ENCODE measurements at places on chromosomes 4 and X. TPM values are rescaled to one million over a fixed set of nuclear protein-coding genes. Genes with fewer than 3 reads are reported as not detected.
A peak's percentile ranks its signal among the peaks of the same experiment; 100 is the strongest.

GRCh38 chr4:95288552-95288951 lies 260.2 kb downstream of the UNC5C start:
- no peaks in the 10 kb centered on the region for H3K36me3 ChIP-seq
- H3K27ac ChIP-seq, result no peak overlapping the region
- no peak for DNase-seq
- H3K4me1 ChIP-seq, result no peaks in the 10 kb centered on the region

GRCh38 chrX:140765043-140765784 lies 55.7 kb downstream of the LINC00632 start:
- no peaks in the 10 kb centered on the region for H3K36me3 ChIP-seq
- no peaks in the 10 kb centered on the region for H3K27me3 ChIP-seq
- no peak for DNase-seq
- no peak overlapping the region for H3K27ac ChIP-seq
- peak overlapping the region; percentile 18 for H3K4me3 ChIP-seq

FRMD7 gene
- total RNA-seq, result 0.30 TPM

GRCh38 chrX:49627086-49627777 lies 28.4 kb downstream of the GAGE1 start:
- no peak overlapping the region for H3K27ac ChIP-seq
- H3K4me3 ChIP-seq, result no peak overlapping the region
- no peak for DNase-seq
- H3K27me3 ChIP-seq, result no peaks in the 10 kb centered on the region

FAAH2 gene
- 34.7 TPM for total RNA-seq

GRID2 gene
- total RNA-seq, result 1.4 TPM

GRCh38 chr4:2083826-2084160 lies 24.7 kb downstream of the NAT8L start:
- H3K27ac ChIP-seq, result no peak overlapping the region
- H3K36me3 ChIP-seq, result no peaks in the 10 kb centered on the region
- H3K4me3 ChIP-seq, result no peak overlapping the region

L1CAM gene
- 1.2 TPM for total RNA-seq

DNA sequence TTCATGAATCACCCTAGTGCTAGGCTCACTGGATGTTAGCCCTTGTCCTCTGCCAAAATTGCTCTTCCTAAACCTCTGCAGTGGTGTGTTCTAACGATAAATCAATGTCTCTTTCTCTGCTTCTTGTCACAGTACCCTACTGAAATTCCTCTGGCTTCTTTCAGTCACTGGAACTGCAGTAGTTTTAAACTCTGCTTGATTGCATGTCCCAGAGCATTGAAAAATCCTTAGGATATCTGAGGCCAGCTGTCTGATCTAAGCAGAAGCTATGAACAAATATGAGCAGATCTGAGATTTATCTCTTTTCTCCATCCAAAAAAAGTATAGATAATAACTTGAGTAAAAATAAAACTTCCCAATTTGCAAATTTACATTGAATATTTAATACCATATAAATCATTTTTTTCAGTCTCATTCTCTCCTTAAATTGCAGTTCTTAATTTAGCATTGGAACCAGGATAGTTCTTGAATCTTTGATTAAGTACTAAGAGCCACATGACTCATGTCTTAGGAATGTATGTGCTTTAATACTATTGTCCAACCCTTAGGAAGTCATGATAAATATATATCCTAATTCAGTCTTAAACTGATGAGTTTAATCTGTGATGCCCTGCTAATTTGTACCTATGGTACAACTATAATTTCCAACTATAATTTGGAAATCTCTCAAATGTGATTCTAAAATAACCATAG lies 169.7 kb downstream of the PDHA2 start:
- H3K27ac ChIP-seq, result no peak overlapping the region
- no peaks in the 10 kb centered on the region for H3K4me1 ChIP-seq
- H3K4me3 ChIP-seq, result no peak overlapping the region
- H3K36me3 ChIP-seq, result no peaks in the 10 kb centered on the region

GRCh38 chr4:8821151-8821950 lies 50.3 kb downstream of the HMX1 start:
- DNase-seq, result peak; percentile 7
- no peaks in the 10 kb centered on the region for H3K27me3 ChIP-seq
- H3K27ac ChIP-seq, result no peak overlapping the region
- H3K36me3 ChIP-seq, result no peaks in the 10 kb centered on the region
- no peaks in the 10 kb centered on the region for H3K4me1 ChIP-seq

- H3K36me3 ChIP-seq, result no peaks in the 10 kb centered on the region
- no peaks in the 10 kb centered on the region for H3K27me3 ChIP-seq
- H3K4me3 ChIP-seq, result no peak overlapping the region
- no peak overlapping the region for H3K27ac ChIP-seq
- no peaks in the 10 kb centered on the region for H3K4me1 ChIP-seq
- DNase-seq, result no peak
Observed at GRCh38 chr4:5651089-5651488, 57.3 kb downstream of the EVC2 start.

DNA sequence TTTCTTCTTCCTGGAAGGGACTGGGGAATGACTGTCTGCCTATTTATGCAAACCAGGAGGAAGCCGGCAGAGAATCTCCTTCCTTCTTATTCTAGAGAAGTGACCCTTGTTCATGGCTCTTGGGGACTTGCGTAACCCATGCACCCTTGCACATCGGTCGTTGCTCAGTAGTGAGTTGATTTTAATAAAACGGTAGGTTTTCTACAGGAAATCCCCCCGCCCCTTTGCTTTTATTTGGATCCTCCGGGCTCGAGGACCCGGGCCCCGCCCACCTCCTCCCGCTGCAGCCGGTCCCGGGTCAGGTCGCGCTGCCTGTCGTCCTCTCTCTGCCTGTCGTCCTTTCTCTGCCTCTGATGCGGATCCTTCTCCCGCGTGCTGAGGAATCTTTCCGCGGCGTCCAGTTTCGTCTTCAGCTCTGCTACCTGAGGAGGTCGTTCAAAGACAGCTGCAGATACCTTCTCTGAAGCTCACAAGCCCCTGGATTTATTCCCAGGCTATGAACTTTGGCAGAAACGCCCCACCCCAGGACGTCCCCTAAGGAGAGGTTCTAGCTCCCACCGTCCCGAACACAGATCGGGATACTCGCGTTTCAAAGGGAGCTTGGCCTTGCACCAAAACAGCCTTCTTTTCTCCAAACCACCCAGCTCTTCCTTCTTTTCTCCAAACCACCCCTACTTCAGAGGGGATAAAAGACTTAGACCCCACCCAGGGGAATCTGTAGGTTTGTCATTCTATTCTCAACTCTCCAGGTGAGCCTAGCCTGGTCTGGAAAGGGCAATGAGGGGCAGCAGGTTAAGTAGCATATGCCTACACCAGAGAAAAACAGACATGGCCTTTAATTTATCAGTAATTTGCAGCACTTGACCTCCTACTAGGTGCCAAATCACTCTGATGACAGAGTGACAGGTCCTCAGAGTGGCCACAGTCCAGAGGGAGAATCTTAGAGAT lies 7.0 kb downstream of the TNIP3 start:
- H3K27ac ChIP-seq, result no peak overlapping the region
- no peaks in the 10 kb centered on the region for H3K4me1 ChIP-seq
- H3K4me3 ChIP-seq, result peak overlapping the region; percentile 28
- H3K36me3 ChIP-seq, result no peaks in the 10 kb centered on the region
- H3K27me3 ChIP-seq, result no peaks in the 10 kb centered on the region
- no peak for DNase-seq

EFHC2 gene
- total RNA-seq, result 5.3 TPM

STOX2 gene
- 11.7 TPM for total RNA-seq

DNA sequence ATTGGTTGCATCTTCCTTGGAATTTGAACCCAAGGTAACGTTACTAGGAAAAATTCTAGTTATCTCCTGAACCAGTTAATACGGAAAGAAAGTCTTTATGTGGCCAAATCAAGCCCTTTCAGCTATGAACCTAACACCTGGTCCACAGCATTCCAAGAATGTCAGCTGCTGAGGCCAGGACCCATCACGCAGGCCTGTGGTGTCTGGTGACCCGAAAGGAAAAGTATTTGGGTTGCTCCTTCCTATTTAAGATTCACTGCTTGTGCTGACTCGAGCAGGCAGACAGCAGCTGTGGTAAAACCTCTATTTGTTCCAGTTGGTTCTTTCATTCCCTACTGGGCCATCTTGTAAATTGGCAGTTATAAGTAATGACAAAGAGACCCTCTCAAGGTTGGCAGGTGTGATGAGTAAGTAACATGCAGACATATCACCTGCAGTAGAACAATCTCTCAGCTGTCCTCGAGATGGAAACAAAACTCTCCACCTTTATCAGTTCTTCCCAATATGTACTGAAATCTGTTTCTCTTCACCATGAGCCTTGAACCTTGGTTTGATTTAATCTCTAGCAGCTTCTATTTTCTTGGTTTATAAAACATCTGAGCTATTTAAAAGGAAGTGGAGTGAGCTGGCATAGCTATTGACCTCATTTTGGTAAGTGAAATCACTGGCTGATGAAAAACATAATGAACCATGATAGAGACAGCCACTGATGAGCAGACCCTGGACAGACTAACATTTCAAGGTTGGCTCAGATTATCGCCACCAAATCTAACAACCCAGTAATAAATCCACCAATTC lies 182.1 kb upstream of the SMIM31 start:
- H3K27me3 ChIP-seq, result no peaks in the 10 kb centered on the region
- no peaks in the 10 kb centered on the region for H3K36me3 ChIP-seq
- no peak overlapping the region for H3K4me3 ChIP-seq
- H3K27ac ChIP-seq, result no peak overlapping the region

NHS gene
- total RNA-seq, result 9.5 TPM

FATE1 gene
- not detected for total RNA-seq

DNA sequence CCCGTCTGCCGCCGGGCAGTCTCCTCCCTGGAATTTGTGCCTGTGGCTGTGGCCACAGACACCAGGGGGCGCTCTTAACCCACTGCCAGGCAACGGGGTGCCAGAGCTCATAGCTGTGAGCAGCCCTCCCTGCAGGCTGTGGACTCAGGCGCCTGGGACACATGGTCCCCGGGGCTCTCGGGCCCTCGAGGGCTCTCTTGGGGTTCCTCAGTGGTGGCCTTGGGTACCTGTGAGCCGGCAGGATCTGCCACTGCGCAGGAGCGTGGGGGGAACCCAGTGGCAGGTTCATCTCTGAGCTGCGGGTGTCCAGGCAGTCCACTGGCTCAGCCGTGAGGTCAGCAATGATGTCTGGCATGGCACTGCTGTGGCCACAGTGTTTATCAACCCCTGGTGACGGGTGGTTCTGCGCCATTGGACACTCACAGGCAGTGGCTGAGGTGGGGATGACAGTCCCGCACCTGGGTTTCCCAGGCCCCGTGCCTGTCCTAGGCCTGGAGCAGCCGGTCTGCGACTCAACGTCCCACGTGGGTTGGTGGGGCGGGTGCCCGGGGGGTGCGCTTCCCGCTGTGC lies 37.2 kb downstream of the PCGF3 start:
- H3K27me3 ChIP-seq, result no peaks in the 10 kb centered on the region
- no peak overlapping the region for H3K4me3 ChIP-seq

SLC6A8 gene
- 16.3 TPM for total RNA-seq

DNA sequence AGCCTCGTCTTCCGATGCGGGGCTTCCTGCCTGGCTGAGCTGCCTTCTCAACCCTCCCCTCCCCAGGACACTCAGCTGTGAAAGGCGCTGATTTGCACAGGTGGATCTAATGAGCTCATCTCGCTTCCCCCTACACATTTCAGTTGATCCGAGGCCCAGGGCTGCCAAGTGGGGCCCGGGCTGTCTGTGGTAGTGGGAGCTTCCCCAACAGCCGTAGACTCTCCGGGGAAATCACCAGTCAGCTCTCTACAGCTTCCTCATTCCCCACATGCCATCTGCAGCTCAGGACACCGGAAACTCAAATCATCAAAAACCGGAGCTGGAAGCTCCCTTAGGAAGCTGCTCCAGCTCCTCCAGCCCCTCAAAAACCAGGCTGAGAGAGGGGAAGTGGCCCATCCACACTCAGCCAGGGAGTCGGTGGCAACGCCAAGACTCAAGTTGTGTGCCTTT lies 56.2 kb downstream of the SMIM20 start:
- DNase-seq, result no peak
- no peaks in the 10 kb centered on the region for H3K27me3 ChIP-seq
- H3K36me3 ChIP-seq, result no peaks in the 10 kb centered on the region
- H3K4me1 ChIP-seq, result peaks cover 5% of the 10 kb centered on the region

RNF4 gene
- total RNA-seq, result 52.8 TPM

- H3K4me3 ChIP-seq, result no peak overlapping the region
- DNase-seq, result no peak
- H3K36me3 ChIP-seq, result no peaks in the 10 kb centered on the region
- peaks cover 3% of the 10 kb centered on the region for H3K4me1 ChIP-seq
Observed at GRCh38 chr4:15707363-15707715, 4.5 kb downstream of the BST1 start.

DNA sequence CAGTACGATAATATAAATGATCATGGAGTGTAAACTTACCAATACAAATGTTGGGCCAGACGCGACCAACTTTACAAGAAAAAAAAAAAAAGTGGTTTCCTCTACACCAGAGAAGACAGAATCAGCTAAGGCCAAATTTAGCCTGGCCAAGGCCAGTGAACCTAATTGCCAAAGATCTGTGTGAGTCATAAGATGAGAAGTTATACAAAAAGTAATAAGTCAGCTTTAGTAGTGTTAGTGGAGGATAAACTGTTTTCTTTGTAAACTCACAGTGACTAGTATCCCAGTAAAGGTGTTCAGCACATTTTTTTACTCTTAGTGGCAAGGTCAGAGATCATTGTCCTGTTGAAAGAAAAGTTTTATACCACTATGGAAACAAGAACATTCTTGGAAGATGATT lies 531.4 kb upstream of the TECRL start:
- no peak overlapping the region for H3K27ac ChIP-seq
- H3K4me3 ChIP-seq, result no peak overlapping the region

- H3K36me3 ChIP-seq, result no peaks in the 10 kb centered on the region
- no peak overlapping the region for H3K27ac ChIP-seq
- no peaks in the 10 kb centered on the region for H3K27me3 ChIP-seq
- H3K4me3 ChIP-seq, result no peak overlapping the region
Observed at GRCh38 chr4:92305878-92306520, 2.2 kb downstream of the GRID2 start.

- H3K4me3 ChIP-seq, result no peak overlapping the region
- no peaks in the 10 kb centered on the region for H3K27me3 ChIP-seq
- H3K27ac ChIP-seq, result no peak overlapping the region
- no peaks in the 10 kb centered on the region for H3K36me3 ChIP-seq
Observed at GRCh38 chr4:42995343-42995944, 102.9 kb downstream of the GRXCR1 start.

ODAPH gene
- not detected for total RNA-seq

LIAS gene
- total RNA-seq, result 17.5 TPM

DNA sequence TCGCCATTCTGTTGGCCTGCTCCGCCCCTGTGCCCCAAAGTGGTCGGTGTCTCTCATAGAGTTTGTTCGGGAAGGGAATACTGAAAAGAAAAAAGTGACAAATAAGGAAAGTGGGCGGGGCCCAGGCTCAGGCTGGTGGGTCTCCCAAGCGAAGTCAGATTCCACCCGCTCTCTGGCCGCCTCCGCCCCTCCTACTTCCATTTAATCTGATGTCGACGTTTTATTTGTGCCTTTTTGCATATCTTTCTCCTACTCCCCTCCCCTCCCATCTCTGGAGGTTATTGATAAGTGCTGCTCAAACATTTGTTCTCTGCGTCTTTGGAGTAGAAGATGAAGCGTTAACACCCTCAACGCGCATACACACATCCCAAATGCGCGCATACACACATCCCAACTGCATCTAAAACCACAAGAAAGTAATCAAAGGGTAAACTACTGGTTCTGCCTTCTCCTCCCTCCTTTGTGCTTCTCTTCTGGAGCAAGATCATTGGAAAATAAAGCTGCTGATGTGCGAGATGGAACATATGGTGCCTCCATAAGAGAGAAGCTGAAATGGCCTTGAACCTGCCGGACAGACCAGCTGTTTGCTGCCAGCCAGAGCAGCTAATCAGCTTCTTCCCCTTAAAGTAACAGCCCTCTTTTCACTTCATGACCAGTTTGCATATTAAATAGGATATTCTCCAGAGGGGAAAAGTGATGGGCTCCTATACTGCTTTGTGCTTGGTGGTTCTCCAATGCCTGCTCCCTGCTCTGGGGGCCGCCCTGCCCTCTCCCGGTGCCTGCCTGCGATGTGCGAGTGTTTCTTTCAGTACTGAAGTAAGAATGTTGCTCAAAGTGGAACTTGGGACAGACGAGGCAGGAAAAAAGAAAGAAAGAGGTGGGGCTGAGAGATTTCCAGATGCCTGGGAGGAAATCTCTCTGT lies 3.1 kb downstream of the MAMLD1 start:
- H3K27me3 ChIP-seq, result no peaks in the 10 kb centered on the region
- peak overlapping the region; percentile 52 for H3K4me3 ChIP-seq
